ENCODE measurements at places on chromosomes 16 and 17.

DNA sequence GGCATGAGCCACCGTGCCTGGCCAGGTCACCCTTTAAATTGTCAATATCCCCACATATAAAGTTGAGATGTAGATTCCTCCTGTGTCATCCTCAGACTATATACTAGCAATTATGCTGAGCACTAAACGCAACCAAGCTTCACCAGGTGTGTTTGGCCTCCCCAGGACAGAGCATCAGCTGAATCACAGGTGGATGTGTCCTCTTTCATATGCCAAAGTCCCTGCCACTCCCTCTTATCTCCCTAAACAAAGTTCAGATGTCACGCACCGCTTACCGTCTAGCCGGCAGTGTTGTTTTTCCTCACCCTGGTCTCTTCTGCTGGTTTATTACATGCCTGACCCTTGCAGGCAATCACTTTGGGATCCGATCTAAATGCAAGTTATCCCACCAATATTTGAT, 43.8 kb upstream of the ARHGAP44 start:
- DNase-seq: no peak

GRCh38 chr17:43550754-43551153, 4.6 kb upstream of the ETV4 start:
- no peak for DNase-seq

GRCh38 chr17:41970901-41971331, 4.3 kb downstream of the CNP start:
- no peak for DNase-seq

GRCh38 chr16:12819126-12820117, 15.7 kb upstream of the CPPED1 start:
- DNase-seq: no peak

- DNase-seq: no peak
These were observed 6.7 kb downstream of the SHMT1 start for GRCh38 chr17:18356624-18357023.

DNA sequence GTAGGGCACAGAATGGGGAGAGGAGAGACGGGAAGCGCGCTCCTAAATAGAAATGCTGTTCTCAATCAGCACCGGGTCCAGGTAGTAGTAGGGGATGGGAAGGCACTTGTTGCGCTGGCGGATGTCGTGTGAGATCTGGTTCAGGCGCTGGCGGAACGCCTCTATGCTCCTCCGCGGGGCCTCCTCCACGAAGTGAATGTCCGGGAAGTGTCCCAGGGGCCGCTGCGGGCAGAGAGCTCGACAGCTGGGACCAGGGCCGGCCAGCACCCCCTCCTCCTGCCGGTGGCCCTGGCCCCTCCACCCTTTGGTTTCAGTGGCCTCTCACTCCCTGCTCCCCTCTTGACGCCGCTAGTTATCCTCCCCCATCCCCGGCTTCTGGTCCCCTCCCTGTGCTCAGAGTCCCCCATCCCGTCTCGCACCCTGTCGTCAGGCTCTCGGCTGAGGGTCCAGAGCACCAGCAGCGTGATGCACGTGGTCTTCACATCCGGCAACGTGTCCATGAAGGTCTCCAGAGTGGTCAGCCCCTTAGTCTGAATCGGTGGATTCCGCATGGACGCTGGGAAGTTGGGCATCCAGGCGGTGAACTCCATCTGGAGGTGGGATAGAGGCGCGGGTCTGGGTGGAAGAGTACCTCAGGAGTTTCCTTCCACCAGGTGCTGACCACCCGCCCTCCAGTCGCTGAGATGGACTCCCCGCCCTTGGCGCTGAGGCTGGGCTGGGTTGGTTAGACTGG, 14.6 kb downstream of the ALOX12B start:
- DNase-seq: no peak

GRCh38 chr17:70604854-70605253, 435.5 kb downstream of the KCNJ2 start:
- DNase-seq: no peak

DNA sequence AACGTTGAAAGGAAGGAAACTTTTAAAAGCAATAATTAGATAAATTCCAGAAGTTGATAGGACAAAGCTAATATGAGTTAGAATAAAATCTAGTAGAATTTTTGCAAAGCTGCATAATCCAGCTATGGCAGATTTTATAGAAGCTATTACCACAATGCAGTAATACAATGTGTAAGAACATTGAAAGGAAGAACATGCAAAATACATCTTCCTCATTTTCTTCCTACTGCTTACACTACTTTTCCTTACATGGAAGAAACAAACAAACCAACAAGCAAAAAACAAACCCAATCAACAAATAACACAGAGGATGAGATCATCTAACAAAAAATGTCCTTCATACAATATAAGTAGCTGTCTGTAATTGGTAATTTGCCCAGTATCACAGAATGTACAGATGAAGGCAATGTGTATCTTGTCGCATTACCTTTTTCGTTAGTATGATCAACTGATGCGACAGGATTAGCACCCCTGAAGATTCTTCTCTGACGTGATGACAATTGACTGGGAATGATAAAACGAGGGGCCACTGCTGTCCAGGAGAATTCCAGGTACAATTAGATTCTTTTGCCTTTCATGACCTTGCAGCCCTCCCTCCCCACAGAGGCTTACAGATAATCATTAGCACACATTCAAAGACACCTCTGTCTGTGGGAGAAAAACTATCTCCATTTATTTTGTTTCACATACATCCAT, 21.2 kb upstream of the LRRC37A start:
- no peak for DNase-seq

DNA sequence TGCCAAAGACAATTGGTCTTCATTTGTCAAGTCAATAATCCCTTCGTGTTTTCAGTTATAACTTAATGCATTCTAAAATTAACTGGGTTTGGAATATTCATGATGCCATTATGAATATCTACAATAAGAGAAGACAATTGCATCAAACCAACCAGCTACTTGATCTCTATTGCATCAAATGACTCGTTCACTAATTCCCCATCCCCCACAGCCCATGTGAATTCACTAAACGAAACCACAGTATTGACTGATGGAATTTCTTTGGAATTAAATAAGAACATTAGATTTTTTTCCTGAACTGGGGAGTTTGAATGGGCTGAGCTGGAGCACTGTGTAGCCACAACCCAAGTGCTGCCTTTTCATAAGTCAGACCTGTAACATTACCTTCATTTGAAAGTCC, 65.3 kb downstream of the HS3ST3B1 start:
- no peak for DNase-seq

- DNase-seq: no peak
These were observed 15.5 kb downstream of the TK2 start for GRCh38 chr16:66534376-66534799.

GRCh38 chr17:8749616-8750015, 5.0 kb upstream of the CCDC42 start:
- DNase-seq: no peak

DNA sequence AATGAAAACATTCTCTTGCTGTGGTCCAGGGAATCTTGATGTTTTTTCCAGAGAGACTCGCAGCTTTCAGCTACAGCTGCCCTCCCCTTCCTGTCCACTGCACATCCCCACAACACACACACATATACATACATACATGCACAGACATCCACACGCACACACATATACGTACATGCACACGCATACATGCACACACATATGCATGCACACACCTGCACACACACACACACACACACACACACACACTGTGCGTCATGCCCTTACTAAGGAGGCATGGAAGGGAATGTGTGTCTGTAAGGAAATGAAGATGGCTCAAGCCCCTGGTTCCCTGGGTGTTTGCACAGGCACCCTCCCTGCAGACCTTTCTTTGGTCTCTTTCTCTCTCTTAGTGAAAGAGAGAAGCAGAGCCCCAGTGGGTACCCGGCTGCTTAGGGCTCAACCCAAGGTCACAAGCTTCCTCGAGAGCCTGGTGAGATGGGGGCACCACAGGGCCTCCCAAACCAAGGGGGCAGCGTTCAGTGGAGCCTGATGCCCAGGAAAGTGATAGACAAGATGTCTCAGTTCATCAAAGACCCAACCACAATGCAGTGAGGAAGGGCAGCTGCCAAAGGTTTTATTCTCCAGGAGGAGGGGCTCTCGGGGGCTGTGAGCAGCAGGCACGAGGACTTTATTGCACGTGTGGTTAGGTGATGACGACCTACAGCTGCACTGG, 33.3 kb downstream of the TNFRSF13B start:
- DNase-seq: no peak

DNA sequence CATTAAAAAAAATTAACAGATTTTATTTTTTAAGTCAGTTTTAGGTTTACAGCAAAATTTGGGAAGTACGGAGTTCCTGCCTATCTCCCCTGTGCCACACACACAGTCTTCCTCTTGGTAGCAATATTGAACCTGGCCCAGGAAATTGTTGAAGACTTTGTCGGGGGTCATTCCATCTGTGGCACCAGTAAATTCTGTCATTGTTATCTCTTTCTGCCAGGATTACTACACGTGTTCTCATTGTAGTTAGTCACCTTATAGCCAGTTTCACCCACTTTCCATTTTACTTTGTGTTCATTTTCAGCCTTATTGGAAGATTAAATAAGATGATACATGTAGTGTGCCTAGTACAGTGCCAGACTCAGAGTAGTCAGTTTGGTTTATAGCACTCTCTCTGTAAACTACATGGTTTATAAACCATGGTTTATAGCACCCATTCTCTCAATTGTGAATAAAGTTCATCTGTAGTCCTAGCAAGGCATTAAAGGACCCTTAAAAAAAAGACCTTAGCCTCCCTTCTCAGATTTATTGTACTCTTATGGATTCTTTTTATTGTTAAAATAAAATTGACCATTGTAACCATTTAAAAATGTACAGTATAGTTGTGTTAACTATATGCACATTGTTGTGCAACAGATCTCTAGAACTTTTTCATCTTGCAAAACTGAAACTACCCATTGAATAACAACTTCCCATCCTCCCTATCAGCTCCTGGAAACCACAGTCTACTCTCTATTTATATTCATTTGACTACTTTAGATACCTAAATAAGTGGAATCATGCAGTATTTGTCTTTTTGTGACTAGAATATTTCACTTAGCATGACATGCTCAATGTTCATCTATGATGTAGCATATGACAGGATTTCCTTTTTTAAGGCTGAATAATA, 36.1 kb downstream of the NLK start:
- DNase-seq: no peak

- peak; percentile 63 for DNase-seq
These were observed 71.2 kb upstream of the LGALS9 start for GRCh38 chr17:27559506-27560481.

GRCh38 chr17:77444984-77445759, 304.4 kb downstream of the SEC14L1 start:
- no peak for DNase-seq

DNA sequence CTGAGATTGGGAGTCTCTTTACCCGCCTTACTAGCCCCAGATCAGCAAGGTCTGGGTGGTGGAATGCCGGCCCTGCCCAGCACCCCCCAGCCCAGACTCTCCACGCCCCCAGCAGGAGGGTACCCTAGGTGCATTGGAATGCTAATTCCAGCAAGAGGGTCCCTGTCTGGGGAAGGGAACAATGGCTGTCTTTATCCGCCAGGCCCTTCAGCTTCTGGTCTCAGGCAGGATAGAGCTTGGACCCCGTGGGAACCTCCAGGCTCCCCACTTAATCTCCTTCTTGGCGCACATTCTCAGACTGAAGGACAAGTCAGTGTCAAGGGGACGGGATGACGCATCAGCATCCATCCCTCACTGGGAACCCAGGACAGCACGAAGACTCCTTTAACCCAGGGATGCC, 85.1 kb downstream of the LITAF start:
- DNase-seq: no peak

- DNase-seq: no peak
These were observed 1.0 kb upstream of the ATP2C2 start for GRCh38 chr16:84367297-84367680.

GRCh38 chr17:50047488-50048126, 8.3 kb upstream of the ITGA3 start:
- DNase-seq: peak; percentile 94

GRCh38 chr17:60455378-60455777, 33.1 kb downstream of the CHCT1 start:
- no peak for DNase-seq

- DNase-seq: no peak
These were observed 63.2 kb downstream of the SHCBP1 start for GRCh38 chr16:46558018-46558417.

DNA sequence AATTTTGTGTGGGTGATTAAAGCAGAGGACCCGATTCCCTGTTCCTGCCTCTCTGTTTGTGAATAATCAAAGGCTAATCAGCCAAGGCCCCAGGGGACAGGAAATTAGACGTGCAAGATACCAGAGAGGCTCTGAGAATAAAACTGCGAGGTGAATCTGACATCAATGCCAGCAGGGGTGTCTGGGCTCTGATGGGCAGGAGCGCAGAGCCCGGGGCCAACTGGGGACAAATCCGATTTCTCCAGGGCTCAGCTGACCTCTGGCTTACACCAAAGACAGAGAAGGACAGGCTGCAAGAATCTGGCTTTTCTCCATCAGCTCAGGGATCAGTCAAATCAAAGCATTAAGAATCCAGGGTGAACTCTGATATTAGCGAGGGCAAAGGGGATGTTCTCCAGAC, 174.3 kb downstream of the XYLT1 start:
- no peak for DNase-seq

DNA sequence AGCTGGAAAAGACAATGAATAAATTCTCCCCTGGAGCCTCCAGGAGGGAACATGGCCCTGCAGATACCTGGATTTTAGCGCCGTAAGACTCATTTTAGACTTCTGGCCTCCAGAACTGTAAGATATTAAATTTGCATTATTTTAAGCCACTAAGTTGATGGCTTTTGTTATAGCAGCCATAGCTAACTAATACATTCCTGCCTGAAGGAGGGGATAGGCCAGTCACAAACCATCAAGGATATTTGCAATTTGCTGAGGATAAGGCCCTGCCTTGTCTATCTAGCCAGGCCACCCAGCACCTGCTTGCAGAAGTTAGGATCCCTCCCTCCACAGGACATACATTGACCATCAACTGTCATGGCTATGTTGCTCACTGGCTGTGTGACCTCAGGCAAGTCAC, 4.9 kb upstream of the KCNG4 start:
- no peak for DNase-seq

GRCh38 chr16:22653876-22654275, 143.2 kb downstream of the NPIPB5 start:
- no peak for DNase-seq

- DNase-seq: no peak
These were observed 41.3 kb downstream of the GAS7 start for GRCh38 chr17:10156948-10157607.

- DNase-seq: no peak
These were observed 23.8 kb downstream of the MPRIP start for GRCh38 chr17:17066021-17066420.

GRCh38 chr17:32941419-32942032, 13.6 kb downstream of the TMEM98 start:
- DNase-seq: no peak

DNA sequence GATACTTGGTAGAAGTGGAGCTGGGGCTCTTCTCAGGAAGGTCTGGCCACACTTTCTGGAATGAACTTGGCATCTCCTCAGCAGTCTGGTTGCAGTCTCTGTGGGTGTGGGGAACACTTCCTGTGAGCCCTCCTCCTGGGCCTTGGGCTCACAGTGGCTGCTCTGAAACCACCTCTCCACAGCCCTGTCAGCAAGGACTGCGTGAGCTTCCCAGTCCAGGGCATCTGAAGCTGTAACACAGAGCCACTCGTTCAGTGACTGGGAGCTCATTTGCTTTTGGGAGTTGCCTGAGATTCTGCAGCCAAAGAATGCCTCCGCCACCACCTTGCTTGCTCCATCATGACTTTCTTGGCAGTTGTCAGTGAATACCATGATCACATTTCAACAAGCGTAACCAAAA, 60.0 kb downstream of the CLEC16A start:
- DNase-seq: no peak
